NT2/D1 (cell line): ENCODE measurements at places on chromosomes 7 and 10.

DNA sequence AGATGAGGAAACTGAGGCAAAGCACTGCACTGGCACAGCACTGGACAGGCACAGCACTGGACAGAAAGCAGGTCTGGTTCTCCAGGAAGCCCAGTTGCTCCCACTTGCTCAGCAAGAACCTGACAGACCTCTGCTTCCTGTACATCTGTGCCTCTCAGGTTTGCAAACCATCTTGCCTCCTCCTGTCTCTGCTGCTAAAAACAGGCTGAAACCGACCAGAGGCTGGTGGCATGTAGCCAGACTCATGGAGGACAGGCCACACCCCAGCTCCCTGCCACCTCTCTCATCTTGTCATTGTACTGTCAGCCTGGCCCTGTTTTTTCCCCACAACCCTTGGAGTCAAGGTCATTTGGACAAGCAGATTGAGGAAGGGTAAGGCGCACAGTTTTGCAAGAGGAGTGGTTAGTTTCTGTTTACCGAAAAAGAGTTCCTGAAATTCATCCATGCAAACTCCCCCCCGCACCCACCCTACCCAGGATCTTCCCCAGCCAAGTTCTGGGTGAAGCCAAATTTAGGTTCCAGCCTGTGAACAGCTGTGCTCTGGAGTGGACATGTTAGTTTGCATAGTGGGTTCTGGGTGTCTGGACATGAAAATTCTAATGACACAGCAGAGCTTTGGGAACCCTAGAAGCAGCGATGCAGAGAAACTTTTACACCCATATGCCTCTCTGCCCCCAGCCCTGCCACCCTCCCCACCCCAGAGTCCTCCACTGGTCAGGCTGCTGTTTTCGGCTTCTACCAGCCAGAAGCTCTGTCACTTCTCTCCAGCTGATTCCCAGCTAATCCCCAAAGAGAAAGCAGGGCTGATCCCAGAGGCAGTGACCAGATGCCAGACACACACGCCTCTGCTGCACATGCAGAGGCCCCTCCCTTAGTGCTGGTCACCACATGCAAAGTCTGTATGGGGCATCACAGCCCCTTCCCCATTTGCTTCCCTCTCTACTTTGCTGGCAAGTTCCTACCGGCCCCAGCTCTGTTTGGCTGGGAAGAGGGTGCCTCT lies 8.5 kb upstream of the C10orf105 start:
- DNase-seq = no peak

DNA sequence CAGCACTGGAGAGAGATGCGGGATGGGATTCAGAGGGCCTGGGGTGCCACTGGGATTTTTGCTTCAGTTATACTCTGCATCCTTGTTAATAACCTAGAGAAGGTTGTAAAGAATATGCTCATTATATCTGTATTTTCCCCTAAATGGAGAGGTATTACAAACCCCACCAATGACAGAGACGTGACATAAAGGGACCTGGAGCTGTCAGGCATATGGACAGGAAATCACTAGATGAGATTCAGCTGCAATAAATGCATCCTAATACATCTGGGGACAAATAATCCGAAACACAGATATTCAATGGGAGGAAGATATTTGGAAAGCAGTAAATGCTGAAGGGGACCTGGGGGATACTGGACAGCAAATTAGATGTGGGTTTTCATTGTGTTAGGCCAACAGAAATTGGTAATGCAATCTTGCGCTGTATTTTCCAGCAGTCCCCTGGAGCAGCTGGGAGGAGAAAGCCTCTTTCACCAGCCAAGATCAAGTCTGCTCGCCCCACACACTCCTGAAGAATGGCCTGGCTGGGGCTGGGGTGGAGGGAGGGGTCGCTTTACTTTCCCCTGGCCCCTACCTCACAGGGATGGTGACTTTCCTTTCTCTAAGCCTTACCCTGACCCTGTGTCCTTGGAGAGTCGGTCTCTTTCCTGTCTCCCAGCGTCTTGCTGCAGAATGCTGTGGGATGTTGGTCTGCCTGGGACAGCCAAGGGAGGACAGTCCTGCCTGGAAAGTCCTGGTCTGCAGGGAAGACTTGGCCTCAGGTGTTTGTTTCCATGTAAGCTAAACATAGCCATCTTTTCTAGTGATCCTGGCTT lies 653.8 kb downstream of the LRMDA start:
- no peak for DNase-seq

DNA sequence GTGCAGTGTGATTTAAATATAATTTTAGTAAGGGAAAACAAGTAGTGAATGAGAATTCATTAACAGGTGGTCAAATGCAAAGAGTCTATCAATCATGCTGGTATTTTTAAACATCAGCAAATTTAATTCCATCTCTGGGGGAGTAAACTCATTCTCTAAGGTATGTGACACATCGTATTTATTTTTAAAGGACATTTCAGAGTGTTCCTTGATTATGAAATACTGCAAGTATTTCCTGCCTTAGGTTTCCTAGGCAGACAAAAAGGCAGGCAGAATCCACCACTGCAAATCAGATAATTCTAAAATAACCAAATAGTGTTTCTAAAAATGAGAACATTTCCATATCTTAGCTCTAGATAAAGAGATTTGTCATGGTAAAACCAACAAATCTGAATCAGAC lies 193.8 kb downstream of the LRRTM3 start:
- DNase-seq = no peak

DNA sequence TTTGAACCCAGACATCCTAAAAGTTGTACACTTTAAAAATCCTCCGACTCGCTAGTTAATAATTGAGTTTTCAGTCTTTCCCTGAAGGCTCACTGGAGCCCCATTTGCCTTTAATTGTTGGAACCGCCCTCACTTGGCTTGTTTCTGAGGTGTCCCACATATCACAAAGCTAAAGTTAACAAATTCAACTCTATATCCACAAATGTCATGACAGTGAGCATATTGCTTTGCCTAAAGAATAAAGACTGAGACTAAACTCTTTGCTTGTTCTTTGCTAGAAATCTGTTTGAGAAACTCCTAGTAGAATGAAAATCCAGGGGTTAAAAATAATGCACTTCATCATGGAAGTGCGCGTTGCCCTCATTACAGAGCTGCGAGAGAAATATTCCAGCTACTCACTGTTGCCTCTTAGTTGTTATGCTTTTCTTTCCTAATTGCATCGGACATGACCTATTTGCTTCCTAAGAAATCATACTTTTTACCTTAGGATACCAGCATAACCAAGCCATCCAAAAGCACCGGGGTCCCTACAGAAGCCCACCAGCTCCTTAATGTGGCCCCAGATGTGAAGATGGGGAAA lies 752 bp downstream of the THSD7A start:
- DNase-seq = no peak

- DNase-seq = no peak
Observed at GRCh38 chr7:157565201-157565626, 228.4 kb downstream of the DNAJB6 start.

DNA sequence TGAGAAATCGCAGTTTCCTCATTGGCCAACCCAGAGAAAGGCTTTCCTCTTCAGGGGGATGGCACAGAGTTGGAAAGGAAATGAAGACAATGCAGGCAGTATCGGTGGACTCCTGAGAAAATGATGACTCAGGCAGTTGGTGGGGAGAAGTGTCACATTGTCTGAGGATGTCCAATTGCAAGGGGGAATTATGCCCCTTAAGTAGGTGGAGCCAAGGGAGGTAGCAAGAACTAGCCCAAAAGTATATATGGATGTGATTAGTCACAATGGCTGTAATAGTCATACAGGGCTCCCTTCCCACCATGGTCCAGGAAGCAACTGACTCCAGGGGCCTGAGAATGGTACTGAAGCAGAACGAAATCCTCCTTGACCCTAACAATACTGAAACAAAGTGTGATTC lies 58.3 kb upstream of the EGFR start:
- DNase-seq = no peak

DNA sequence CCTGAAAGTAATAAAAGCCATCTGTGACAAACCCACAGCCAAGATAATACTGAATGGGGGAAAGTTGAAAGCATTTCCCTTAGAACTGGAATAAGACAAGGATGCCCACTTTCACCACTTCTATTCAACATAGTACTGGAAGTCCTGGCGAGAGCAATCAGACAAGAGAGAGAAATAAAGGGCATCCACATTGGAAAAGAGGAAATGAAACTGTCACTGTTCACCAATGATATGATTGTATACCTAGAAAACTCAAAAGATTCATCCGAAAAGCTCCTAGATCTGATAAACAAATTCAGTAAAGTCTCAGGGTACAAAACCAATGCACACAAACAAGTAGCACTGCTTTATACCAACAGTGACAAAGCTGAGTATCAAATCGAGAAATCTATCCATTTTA lies 581.7 kb upstream of the TEX47 start:
- DNase-seq = no peak

- DNase-seq = no peak
Observed at GRCh38 chr10:43737003-43737402, 88.3 kb upstream of the ZNF32 start.

GRCh38 chr7:159238541-159238940 lies 93.9 kb upstream of the VIPR2 start:
- DNase-seq = no peak

DNA sequence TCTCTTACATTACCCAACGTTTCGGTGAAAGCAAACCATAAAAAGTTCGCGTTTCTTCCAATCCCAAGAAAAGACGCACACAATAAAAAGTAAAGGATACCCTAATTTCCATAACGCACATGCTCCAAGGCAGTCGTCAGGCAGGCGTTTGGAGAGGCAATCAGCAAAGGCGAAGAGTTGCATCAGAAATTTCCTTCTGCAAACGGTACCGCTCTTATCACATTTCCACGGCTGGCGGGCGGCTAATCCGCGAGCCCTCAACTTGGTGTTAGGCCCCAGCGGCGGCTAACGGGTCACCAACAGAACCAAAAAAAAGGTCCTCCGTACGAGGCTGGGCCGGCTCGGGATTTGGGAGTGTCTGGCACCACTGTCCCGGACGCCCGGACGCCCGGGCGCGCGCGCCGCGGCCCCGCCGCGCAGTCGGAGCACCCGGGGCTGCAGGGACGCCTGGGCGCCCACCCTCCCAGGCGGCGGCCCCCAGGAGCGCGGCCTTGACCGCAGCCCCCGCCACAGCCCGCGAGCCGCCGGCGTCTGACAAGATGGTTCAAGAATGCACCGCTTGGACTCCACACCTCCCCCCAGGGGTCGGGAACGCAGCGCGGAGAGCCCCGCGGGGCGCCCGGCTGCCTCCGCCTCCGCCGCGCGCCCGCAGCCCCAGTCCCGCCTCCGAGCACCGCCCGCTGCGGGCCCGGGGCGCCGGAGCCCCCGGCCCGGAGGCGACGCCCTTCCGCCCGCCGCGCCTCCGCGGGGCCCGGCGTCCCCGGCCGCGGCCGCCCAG lies 9.8 kb upstream of the GRB10 start:
- DNase-seq = no peak

- no peak for DNase-seq
Observed at GRCh38 chr7:91240376-91240941, 23.8 kb upstream of the FZD1 start.

DNA sequence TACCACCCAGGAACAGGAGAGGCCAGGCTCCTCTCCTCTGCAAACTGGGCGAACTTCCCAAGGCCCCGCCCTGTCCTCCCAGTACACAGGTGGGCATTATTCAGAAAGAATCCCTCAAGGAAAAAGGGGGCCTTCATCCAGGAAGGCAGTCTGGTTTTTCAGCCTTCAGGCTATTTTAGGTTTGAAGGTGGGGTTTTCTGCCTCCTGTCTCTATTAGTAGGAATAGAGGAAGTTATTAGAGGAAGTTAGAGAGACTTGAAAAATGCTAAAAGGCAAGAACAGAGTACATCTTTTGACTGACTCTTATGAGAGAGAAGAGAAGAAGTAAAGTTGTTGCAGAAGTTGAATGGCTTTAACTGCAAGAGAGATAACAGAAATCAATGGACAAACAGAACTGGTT lies 250.9 kb upstream of the SORCS1 start:
- no peak for DNase-seq

DNA sequence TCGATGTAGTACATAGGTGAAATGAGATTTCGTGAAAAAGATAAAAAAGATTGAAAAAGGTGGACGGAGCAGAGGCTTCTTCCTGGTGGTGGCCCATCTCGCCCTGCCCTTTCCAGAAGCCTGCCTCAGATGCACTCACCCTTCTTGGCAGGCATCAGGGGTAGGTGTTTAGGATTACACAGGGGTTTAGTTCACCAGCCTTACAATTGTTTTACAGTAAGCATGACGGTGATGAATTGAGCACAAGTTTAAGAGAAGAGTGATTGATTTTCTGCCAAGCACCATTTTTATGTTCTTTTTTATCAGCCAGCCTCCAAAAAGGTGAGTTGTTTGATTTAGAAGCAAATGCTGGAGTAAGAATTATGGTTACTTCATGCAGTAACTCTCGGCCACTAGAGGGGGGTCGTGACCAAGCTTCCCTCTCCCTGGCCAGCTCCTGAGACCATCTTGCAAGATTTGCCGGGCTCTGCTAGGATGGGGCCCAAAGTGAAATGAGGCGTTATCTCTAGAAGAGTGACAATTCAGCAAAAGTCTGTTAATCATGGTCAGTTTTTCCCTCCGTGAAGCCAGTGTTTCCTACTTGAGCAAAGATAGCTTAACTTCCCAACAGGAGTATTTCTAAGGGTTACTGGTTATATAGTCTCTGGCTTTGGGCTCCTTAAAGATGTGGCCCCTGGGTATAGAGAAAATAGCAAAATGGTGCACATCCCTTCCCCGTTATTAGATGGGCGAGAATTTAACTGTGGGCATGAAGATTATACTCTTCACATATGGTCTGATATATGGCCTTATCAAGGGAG lies 228.8 kb downstream of the BMPER start:
- DNase-seq = peak; percentile 89

DNA sequence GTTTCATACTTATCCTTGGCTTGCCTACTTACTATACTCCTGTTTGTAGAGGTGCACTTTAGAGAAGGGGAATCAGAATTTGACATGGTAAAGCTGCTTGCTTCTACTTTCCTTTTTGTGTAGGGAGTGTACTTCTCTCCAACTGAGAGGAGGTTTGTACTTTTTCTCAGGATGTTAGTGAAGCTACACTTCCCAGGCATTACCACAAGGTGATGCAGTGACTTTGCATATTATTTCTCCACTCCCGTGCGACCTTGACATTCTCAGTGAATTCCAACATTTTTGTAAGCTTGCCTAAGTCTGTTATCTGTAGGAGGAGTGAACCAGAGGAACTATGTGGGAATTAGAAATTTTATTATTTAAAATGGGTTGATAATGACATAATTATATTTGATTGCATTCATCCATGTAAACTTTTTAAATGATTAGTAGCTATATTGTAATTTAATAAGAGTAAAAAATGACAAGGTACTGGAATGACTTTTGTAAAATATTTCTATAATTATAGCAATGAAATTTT lies 5.2 kb downstream of the TAX1BP1 start:
- DNase-seq = peak; percentile 66

DNA sequence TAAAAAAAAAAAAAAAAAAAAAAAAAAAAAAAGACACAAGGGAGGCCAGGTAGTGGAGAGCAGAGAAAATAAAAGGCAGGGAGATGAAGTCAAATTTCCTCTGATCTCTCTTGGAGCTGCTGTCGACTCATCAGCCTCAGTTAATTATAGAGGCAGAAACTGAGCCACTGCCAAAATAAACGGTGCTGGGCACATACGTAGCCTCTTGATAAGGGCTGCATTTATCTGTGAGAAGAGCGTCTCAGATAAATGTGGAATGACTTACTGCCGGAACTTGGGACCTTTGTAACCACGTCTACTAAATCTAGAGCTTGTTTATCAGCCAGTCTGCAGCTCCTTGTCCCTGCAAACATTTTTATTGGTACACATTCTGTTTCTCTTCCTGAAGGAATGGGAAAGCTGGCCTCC lies 162.3 kb downstream of the BAMBI start:
- DNase-seq = no peak
